Motor neuron (in vitro differentiated cells): ENCODE measurements at places on chromosomes 3 and 15. TPM values are rescaled to one million over a fixed set of nuclear protein-coding genes. Genes with fewer than 3 reads are reported as not detected.

The VPS8 gene
- total RNA-seq = 68.9 and 76.1 TPM in 2 replicates

The ZNF860 gene
- not detected in 2 replicates for total RNA-seq

The SLC25A26 gene
- 18.6 and 20.0 TPM in 2 replicates for total RNA-seq

The HIGD2B gene
- 1.2 TPM in 1 of 2 replicates, not detected in the other for total RNA-seq

The PLA2G4E gene
- total RNA-seq = 0.35 TPM in 1 of 2 replicates, not detected in the other

The PTX3 gene
- total RNA-seq = 28.9 and 29.9 TPM in 2 replicates

The SLC7A14 gene
- 3.8 and 4.3 TPM in 2 replicates for total RNA-seq

The PIGZ gene
- 1.7 and 2.5 TPM in 2 replicates for total RNA-seq

The LNP1 gene
- 2.0 and 3.7 TPM in 2 replicates for total RNA-seq

The BOC gene
- total RNA-seq = 28.4 and 29.6 TPM in 2 replicates

The SLC51B gene
- 0.41 and 0.78 TPM in 2 replicates for total RNA-seq

The CLDN1 gene
- 1.5 and 1.9 TPM in 2 replicates for total RNA-seq

The SH2D7 gene
- total RNA-seq = 0.75 and 0.76 TPM in 2 replicates

The SCN5A gene
- 1.5 and 1.9 TPM in 2 replicates for total RNA-seq

The ANKRD63 gene
- total RNA-seq = 0.17 and 0.18 TPM in 2 replicates

The NPAP1 gene
- 0.15 and 0.21 TPM in 2 replicates for total RNA-seq

The SPSB4 gene
- 23.8 and 24.1 TPM in 2 replicates for total RNA-seq

The TMEM40 gene
- total RNA-seq = not detected in 2 replicates

The ATP11B gene
- total RNA-seq = 45.6 and 48.3 TPM in 2 replicates

The CCR8 gene
- total RNA-seq = 0.27 TPM in 1 of 2 replicates, not detected in the other

The C3orf62 gene
- 1.7 and 2.3 TPM in 2 replicates for total RNA-seq

The GRK7 gene
- 0.08 and 0.09 TPM in 2 replicates for total RNA-seq

The SOX2 gene
- 23.0 and 24.3 TPM in 2 replicates for total RNA-seq

The C3orf49 gene
- total RNA-seq = 0.22 and 0.38 TPM in 2 replicates

The ARPC4 gene
- total RNA-seq = 108 and 110 TPM in 2 replicates

The TNFSF10 gene
- 0.67 TPM in 1 of 2 replicates, not detected in the other for total RNA-seq

The VPS39 gene
- 47.3 and 48.3 TPM in 2 replicates for total RNA-seq

The ZPLD1 gene
- 0.16 TPM in 1 of 2 replicates, not detected in the other for total RNA-seq

The CYP11A1 gene
- total RNA-seq = 0.46 and 0.55 TPM in 2 replicates

The SHC4 gene
- total RNA-seq = 0.53 and 0.70 TPM in 2 replicates

The MME gene
- total RNA-seq = 21.5 and 21.8 TPM in 2 replicates
